ENCODE measurements at places on chromosomes 1 and 21.

DNA sequence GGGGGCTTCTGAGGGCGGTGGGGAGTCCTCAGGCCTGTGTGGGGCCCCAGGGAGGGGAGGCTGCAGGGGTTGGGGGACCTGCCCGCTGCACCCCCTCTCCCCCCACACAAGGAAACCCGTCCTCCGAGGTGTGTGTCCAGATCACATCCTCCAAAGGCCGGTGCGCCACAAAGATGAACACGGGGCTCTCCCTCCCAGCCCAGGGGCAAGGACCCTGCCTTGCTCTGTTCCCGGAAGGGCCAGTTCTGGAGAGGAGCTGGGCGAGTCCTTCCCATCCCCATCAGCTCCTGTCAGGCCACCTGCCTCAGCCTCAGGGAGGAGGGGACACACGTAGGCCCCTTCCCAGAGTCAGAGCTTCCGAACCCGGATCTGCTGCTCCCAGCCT lies 2.5 kb upstream of the TTLL10 start:
- DNase-seq: no peak

DNA sequence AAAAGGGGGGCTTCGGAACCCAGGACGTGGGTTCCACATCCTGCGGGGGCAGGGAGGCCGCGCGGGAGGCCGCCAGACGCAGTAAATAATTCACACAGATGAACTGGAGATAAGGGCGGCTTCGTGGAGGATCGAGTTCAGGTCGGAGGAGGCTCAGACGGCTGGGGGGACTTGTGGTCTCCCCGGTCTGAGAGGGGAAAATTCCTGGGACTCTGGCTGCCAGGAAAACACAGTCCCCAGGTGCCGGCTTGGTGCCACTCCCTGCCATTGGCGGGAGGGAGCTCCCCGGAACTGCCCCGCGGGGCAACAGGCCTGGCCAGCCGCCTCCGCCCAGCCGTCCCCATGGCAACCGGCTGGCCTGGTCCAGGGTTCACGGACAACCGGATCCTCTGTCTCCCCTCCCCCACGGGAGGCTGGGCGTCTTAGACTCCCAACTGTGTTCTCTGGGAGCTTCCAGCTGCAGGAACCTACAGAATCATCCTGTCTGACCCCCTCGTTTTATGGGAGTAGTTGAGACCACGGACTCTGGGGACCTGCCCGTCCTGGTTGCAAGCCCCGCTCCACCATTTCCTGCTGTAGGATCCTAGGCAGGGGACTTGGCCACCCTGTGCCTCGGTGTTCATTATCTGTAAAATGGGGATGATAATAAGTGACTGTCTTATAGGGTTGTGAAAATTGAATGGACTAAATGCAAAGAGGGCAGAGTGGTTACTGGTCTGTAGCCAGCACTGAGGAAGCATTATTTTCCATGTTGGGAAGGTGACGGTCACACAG lies 9.6 kb downstream of the CAMK2N1 start:
- no peak for DNase-seq

- DNase-seq: no peak
Observed at GRCh38 chr1:43621386-43621785, 28.6 kb upstream of the KDM4A start.

DNA sequence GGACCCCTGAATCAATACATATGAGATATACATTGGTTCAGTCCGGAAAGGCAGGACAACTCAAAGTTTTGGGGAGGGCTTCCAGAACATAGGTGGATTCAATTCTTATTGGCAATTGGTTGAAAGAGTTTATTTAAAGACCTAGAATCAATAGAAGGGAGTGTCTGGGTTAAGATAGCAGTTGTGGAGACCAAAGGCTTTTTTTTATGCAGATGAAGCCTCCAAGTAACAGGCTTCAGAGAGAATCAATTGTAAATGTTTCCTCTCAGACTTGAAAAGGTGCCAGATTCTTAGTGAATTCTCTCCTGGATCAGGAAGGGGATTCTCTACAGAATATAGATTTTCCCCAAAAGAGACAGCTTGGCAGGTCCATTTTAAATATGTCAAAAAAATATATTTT lies 27.0 kb upstream of the CD5L start:
- no peak for DNase-seq

GRCh38 chr1:220045356-220046051 lies 801 bp downstream of the EPRS1 start:
- DNase-seq: no peak

- DNase-seq: no peak
Observed at GRCh38 chr1:25183126-25183980, 48.9 kb downstream of the SYF2 start.

- DNase-seq: no peak
Observed at GRCh38 chr21:31986035-31986856, 113.4 kb downstream of the HUNK start.

DNA sequence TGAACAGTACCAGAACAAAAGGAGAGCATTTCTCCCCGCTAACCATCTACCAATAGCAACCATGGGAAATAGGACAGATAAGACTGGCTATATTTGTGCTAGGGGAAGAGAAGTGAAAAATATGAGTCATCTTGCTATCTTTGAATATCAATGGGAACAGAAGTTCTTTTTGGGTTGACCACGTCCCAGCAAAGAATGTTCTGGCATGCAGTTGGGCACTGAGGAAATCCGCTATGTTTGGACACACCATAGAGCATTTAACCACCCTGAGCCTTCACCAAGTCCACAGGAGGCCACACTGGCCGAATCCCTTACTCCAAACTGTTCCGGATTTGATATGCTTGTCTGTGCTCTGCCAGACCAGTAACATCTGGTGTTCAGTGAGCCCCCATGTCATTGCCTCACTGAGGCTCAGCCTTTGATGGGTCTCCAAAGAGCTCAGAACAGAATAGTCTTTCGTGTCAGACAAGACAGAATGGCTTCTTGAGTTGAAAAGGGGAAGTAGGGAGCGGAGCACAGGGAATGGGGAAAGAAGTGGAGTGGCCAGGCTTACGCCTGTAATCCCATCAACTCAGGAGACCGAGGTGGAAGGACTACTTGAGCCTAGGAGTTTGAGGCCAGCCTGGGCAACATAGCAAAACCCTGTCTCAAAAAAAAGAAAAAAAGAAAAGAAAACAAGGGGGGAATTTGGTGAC lies 81.4 kb downstream of the SMYD2 start:
- no peak for DNase-seq

- no peak for DNase-seq
Observed at GRCh38 chr1:30905916-30906620, 2.5 kb downstream of the SDC3 start.

GRCh38 chr1:9101510-9102146 lies 27.3 kb downstream of the GPR157 start:
- DNase-seq: no peak

DNA sequence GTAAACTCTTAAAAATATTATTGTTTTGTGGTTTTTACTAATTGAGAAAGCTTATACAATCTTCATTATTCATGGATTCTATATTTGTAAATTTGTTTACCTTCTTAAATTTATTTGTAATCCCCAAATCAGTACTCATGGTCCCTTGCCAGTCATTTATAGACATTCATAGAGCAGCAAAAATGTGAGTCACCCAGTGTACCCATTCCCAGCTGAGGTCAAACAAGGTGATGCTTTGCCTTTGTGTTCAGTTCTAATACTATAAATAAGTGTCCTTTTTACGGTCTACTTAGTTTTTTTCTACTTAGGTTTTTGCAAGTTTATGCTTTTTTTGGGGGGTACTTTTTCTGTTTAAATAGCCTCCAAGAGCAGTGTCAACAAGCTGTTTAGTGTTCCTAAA lies 36.1 kb downstream of the SORT1 start:
- DNase-seq: no peak

GRCh38 chr1:111223126-111223685 lies 4.3 kb upstream of the CHI3L2 start:
- no peak for DNase-seq

GRCh38 chr1:47469390-47469759 lies 31.5 kb downstream of the FOXD2 start:
- DNase-seq: no peak

DNA sequence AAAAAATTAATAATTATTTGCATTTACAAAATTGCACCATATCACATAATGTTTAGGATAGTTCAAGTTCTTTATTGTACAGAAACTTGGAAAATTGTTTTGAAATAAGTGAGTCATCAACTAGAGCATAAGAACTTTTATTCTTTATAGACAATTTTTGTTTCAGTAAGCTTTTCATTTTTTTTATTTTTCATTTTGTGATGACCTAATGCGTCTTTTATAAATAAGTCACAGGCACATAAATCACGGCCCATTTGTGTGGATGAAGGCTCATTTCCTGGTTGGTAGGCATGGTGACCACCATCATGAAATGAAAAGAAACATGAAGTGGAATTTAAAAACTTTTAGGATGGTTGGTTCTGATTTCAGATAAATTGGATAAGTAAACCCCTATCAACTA lies 39.3 kb downstream of the SPAG17 start:
- DNase-seq: no peak

GRCh38 chr21:38843806-38844503 lies 38.2 kb downstream of the ETS2 start:
- DNase-seq: no peak

GRCh38 chr1:66489151-66489550 lies 44.8 kb upstream of the SGIP1 start:
- DNase-seq: no peak

DNA sequence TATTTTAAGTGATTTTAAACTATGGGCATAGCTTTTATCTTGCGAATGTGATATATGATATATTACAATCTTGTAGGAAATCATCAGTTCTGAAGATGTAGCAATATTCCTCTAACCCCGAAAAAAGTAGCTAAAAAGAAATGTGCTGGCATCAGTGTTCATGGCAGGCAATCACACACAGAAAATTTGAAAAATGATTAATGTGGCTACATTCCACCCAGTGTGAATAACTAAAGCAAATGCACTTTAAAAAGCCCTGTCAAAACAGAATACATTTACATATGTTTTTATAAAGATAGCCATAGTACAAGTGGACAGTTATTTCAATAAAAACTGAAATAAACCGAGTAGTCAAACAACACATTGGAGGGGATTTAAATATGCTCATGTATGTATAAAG lies 260.2 kb downstream of the HHAT start:
- no peak for DNase-seq

GRCh38 chr1:198047913-198048312 lies 108.9 kb upstream of the NEK7 start:
- DNase-seq: no peak

- DNase-seq: no peak
Observed at GRCh38 chr1:114700036-114700600, 4.8 kb upstream of the AMPD1 start.

DNA sequence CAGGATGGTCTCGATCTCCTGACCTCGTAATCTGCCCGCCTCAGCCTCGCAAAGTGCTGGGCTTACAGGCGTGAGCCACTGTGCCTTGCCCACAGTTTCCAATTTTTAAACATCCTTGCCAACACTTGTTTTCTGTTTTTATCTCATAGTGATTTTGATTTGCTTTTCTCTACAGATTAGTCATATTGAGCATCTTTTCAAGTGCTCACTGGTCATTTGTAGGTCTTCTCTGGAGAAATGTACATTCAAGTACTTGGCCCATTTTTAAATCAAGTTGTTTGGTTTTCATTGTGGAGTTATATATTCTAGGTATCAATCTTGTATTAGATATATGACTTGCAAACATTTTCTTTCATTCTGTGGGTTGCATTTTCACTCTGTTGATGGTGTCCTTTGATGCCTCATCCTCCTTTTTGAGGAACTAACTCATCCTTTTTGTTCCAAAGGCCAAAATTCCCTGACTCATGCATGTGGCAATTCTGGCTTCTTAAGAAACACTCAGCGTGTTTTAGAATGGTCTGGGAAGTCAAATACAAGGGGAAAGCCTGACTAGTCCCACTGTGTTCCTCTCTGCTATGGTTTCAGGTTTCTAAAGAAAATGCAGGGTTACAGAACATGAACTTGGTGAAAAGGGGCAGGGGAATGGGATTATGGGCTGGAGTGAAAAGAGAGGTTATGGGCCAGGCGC lies 37.3 kb downstream of the PTAFR start:
- DNase-seq: no peak

DNA sequence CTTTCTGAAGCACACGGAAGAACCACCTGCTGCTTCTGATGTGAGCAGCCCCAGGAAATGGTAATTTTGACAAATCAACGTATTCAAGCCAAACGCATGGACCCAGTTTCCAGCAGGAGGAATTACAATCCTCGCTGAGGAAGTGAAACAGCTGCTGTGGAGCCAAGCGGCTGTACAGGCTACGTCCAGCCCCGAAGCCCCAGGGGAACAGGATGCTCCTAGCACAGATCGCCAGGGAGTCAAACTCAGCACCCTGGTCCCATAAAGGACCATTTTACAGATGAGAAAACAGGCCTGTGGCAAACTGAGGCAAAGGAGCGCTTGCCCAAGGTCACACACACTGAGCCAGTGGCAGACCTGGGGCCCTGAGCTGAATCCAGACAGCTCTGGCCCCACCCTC lies 108.0 kb downstream of the PTPRU start:
- DNase-seq: no peak

GRCh38 chr1:27872059-27872801 lies at the start of gene THEMIS2:
THEMIS2 (plus strand) TSS chr1:27872544; CDS start chr1:27872572, 28 bp downstream.
- DNase-seq: peak; percentile 70

DNA sequence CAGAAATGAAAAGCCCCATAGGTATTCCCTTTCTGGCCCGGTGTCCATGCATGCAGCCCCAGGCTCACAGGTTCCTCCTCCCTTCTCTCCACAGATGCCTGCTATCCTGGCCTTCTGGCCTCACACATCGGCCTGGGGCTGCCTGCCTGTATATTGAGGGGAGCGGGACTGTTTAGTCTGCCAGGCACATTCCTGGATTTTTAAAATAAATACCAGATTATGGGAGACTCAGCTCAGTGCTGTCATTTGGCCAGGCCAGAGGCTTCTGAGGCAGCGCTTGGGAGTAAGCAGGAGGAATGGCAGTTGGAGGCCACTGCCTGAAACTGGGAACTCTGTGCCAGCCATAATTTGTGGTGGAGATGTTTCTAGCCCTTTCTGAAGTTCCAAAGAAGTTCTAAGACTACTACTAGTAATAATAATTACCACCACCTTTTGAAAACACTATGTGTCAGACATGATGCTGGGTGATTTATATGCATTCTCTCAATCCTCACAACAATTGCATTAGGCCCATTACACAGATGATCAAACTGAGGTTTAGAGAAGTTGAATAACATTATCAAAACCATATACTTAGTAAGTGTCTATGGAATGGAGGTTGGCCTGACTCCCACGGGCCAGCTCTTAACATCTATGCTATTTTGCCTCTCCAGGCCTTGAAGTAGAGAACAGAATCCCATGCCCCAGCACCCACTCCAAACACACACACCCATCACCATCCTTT lies 107.6 kb downstream of the PLXNA2 start:
- no peak for DNase-seq

DNA sequence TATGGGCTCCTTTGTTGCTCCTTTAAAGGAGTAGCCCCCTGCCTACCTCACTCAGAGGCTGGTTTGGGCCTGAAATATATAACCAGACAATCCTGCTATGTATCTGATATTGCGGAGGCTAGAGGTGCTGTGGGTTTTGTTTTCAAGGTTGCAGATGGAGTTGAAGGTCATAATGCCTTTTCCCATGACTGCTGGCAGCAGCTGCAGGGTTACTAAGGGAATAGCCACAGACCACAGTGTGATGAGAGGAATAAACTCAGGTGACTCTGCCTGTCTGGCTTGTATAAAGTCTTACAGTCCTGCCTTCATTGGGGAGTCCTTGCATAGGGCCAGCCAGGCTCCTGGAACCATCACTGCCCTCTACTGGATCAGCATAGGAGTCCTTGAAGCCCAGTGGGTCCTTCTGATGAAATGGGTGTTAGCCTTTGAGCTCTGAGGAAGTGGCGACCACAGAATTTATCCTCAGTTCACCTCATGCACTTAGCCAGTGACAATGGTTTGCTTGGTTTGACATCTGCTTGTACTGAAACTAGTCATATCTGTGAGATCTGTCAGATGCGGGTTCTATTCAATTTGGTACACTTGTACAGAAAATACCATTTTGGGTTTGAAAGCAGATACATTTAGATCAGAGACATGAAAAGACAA lies 174.4 kb upstream of the HMCN1 start:
- DNase-seq: no peak
